ENCODE measurements at places on chromosomes 6 and 20.

DNA sequence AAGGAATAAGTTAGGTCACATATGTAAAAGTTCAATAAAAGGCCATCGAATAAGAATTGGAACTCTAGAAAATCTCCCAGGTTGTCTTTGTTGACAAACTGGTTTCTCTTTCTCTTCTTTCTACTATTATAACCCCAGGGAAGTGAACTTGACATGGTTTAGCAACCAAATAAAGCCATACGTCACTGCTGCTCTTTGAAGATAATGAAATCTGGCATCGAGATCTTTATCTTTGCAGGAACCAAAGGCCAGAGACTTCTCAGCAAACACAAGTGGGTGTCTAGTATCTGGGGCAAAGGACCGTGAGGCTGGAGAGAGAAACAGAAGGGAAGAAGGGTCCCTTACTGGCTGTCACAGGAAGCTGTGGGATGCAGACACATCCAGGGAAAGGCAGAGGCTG lies 286.7 kb upstream of the CDYL start:
- DNase-seq, result no peak

DNA sequence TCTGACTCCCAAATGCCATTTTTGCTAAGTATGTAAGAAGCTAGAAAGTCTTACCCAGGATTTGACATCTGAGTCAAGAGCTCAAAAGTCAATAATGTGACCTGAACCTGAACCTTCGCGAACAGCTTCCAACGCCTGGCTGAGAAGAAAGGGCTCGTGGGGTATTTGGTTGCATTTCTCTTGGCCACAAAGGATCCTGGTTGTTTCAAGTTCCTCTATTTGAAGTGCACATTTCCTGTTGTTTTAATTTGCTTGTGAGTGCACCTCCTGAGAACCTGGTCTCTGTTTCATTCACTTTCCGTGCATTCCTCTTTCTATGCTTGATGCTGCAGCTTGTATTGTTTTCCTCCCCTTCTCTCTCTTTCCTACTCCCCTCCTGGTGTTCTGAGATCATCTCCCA lies 212.5 kb downstream of the FOXA2 start:
- DNase-seq, result no peak

GRCh38 chr20:38501858-38502436 lies 29.3 kb downstream of the RALGAPB start:
- no peak for DNase-seq

- DNase-seq, result no peak
Measured at GRCh38 chr6:63114610-63115211, 96.6 kb upstream of the FKBP1C start.

DNA sequence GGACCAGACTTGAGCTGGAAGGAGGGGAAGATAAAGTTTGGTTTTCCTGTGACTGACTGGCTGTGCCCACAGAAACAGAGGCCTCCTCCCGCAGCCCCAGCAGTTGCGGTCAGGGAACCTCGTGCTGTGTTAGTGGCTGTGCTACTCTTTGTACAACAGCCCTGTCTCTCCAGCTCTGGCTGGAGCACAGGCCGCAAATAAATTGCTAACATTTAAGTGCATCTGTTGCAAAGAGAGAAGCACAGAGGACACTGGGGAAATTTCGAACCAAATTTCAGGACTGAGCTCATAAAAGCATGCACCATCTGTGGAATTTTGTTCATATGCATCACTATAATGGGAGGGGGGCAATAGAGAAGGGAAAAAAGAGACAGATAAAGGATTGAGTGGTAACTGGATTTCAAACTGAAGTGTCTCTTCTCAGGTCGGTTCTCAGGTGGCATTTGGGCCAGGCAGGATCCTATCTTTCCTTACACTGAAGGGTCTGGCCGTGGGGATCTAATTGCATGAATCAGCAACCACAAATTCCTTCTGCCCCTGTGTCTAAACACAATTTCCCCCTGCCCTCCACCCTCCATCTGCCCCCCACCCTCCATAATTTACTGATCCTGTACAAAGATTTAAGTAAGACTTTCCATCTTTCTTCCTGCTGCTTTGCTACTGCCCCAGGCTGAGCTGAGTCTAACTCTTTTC lies 88.9 kb upstream of the ATXN1 start:
- DNase-seq, result no peak

DNA sequence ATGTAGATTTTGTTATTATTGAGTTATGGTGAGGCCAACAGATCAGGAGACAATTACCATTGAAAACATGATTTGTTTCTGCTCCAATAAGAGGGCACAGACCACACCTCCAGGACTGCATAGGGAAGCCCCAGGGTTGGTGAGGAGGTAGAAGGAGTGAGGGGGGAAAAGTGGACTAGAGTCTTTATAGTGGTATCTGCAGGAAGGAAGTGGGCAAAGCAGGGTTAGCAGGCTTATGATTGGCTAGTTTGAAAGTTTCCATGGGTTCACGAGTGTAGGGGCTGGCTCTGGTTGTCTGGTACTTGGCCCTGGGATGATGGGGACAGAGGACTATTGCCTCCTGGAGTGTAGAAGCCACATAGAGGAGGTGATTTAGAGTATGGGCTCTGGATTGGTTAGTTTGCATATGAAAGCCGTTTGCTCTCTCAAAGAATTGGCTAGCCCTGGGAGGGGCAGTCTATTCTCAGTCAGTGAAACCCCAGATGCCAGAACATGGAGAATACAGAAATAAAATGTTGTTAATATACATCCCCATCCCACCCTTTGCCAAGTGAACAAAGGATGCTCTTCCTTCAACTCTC lies 156.6 kb downstream of the KLHL32 start:
- DNase-seq, result no peak

- DNase-seq, result no peak
Measured at GRCh38 chr20:7346562-7346961, 579.1 kb downstream of the BMP2 start.

DNA sequence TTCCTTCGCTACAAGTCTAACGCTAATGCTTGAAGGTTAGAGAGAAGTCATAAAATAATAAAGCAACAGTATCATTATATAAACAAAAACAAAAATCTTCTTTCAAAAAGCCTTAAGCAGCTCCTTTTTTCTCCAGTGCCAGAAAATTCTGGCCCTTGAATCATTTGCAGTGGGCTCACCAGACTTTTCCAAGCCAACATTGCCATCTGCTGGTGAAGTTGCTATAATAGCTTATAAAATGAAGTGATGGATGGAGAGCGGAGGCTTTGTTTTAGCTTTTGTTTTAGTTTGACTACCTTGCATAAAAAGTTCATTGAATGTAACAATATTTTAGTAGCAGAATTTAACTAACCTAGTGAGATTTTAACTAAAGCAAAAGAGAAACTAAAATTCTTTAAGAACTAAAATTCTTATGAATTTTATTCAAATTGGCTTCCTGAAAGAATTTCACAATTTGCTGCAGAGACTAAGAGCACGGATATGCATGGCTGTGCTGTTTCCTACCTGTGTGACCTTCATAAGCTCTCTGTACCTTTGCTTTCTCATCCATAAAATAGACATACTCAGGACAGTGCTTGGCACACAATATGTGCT lies 44.8 kb upstream of the SLC2A12 start:
- DNase-seq, result no peak

GRCh38 chr20:24363031-24363430 lies 106.4 kb upstream of the SYNDIG1 start:
- DNase-seq, result no peak

GRCh38 chr6:3085074-3085473 lies 16.8 kb downstream of the RIPK1 start:
- DNase-seq, result no peak

DNA sequence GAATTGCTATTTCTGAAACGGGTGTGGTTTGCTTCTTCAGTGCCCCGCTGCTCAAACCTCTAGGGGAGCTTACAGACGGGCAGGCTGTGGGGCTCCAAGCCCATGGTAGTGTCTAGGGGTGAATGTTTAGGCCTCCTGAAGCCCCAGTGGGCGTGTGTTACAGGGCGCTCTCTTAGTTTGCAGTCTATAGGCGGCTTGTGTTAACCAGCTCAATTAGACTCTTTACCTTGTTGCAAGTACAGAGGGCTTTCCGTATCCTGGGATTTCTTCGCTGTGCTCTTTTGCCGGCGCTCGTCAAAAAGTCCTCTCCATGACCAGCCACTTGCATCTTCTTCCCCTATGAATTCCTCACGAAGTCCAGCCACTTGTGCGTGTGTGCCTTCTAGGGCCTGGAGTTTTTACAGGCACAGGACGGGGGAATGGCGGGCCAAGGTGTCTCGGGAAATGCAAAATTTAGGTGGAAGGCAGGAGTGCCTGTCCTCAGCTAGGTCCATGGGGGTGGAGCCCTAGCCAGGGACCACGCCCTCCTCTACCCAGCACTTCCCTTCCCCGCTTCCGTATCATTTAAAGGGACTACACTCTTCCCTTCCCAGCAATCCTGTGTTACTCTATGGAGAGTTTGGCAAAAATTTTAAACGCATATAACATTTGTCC lies 94.5 kb downstream of the HTR1B start:
- DNase-seq, result no peak

DNA sequence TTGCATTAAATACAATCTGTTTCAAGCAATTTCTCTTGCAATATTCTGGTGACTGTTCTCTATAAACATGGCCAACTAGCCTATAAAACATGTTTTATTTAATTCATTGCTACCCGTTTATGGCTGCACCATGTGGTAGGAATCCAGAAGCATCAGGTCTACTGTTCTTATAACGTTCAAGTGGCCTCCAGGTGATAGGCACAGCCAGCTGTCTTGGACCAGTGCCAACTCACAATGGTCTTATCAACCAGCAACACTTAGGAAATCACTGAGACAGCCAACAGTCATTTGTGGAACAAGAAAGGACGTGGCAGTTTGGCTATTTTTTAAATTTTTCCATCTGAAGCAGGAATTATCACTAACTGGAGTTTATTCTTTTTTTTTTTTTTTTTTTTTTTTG lies 193.6 kb downstream of the NKAIN2 start:
- DNase-seq, result no peak

DNA sequence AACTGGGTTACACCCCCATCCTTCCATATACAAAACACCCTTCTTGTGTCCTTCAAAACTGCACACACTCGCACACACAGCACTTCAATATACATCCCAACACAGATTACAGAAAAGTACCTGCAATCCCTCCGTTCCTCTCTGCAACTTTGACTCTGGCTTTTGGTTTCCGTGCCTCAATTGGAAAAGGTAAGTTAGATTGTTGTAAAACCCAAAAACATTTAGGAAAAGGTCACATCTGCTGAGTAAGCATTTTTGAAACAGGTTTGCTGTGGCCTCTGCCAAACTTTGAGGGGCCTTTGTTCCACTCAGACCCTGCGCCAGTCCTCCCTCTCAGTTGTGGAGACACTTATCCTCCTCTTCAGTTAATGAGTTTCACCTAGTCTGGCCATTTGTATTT lies 4.2 kb downstream of the NKX2-4 start:
- DNase-seq, result no peak

DNA sequence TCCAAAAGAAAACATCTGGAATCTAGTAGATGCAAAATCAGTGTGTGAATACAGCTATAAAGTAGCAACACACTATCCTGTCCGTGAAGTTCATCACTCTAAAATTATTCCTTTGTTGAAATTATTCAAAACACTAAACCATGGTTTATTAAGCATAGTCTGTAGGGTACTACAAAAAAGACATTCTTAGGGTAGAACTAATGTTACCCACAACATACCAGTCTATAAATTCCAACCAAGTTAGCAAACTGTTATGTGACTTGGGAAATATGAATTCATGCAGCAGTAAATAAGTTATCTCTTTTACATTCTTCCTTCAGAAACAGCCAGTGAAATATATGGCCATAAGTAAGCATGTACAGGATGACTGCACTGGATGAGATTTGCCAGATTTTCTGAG lies 580.3 kb upstream of the ADGRB3 start:
- DNase-seq, result no peak

DNA sequence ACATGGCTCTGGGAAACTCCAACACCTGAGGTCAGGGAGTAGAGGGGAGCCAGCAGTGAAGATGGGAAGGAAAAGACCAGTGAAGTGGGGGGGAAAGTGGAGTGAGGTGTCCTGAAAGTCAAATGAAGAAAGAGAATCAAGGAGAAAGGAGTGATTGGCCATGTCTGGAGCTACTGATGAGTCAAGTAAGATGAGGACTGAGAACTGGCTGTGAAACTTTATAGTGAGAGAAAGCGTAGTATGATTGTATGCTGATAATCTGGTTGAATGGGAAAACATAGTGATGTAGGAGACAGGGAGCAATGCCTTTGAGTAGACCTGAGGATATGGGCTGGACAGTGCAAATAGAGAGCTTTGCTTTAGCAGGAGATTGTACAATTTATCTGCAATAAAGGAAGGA lies 183.6 kb upstream of the GMDS start:
- DNase-seq, result no peak

- peak; percentile 48 for DNase-seq
Measured at GRCh38 chr20:62066983-62067433, 1.3 kb upstream of the TAF4 start.
